Suprapubic skin (tissue), 4 donors: ENCODE measurements at places on chromosomes 6 and 20. TPM values are rescaled to one million over a fixed set of nuclear protein-coding genes. Genes with fewer than 3 reads are reported as not detected.

The OR2B6 gene
- not detected for total RNA-seq

The CD40 gene
- 13.6 TPM for total RNA-seq

The MTFR2 gene
- 4.7 TPM for total RNA-seq

The DAAM2 gene
- 7.2 TPM for total RNA-seq
